ENCODE measurements at places on chromosomes 5 and 9.

GRCh38 chr9:70902171-70902570, 219.2 kb downstream of the TRPM3 start:
- peak; percentile 56 for DNase-seq

- DNase-seq = peak; percentile 57
Observed at GRCh38 chr5:133113331-133114061, 61.7 kb downstream of the HSPA4 start.

DNA sequence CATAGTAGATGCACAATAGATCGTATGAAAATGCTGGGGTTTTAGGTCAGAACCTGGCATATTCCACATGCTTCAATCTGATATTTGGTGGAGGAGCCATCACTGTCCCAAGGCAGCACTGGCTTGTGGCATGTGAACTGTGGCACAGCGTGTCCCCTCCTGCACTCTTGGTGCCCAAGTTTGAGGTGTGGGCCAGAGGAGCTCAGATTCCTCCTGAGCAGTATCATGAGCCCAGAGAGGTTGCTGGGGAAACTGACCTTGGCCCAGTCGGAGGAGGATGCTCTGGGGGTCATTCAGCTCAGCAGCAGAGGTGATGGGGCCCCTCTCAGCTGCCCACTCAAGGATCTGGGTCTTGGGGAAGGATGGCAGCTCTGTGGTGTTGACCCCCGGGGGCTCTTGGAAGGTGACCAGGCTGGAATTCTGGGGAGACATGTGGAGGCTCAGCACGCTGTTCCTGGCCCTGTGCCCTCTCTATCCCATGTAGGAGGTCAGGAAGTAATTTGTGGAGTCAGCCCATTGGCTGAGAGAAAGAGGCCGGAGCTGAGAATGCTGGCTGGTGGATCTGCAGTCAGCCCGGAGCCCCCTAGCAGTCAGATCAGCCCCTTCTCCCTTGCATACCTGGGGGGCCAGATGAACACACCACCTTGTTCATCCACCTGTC, 23.7 kb downstream of the FPGS start:
- DNase-seq = no peak

- DNase-seq = no peak
Observed at GRCh38 chr5:179166171-179166885, 106.2 kb downstream of the ZNF354C start.

DNA sequence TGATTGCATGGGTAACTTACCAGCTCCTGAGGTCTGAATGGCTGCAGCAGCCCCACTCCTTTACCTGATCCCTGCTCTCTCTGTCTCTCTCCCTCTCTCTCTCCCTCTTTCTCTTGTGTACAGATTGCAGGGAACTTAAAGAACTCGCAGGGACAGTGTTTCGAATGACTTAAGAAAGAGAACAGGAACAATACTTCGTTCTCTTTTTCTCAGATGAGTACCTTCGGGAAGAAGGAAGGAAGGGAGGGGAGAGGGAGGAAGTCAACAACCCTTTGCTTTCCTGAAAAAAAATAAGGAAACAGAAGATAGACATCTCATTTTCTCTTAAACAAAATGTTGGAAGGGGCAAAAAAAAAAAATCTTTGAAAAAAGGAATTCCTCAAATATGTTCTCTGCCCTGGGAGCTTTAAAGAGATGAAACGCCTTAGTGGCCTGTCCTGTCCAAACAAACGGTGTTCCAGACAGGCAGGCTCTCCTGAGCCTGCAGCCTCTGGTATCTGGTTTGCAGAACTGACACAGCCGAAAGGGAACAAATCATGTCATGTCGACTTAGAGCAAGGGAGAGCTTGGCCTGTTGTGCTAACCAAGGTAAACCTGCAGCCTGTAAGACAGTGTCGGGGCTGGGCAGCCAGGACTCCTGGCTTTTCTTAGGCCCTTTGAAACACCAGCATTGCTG, at the start of gene ZNF366:
Gene ZNF366 (minus strand): TSS at position 180 of the 676 bp plus-strand sequence. CDS start 45,914 bp downstream, outside the sequence.
- peak; percentile 64 for DNase-seq

DNA sequence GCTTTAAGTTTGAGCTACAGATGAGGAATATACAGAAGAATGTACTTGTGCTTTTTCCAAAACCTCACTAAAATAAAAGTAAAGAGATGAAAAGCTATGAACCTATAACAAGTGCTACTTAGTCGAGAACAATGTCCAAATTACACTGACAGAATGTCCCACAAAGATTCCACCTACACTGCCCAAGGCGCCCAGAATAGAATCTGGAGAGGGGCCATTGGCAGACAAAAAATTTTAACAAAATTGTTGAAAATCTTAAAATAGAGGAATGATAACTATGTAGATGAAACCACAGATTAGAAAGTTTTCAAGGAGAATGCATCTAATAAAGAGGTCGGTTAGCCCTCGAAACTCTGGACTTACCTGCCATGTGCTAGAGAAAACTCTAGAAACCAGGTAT, 235.3 kb downstream of the CETN3 start:
- DNase-seq = no peak

DNA sequence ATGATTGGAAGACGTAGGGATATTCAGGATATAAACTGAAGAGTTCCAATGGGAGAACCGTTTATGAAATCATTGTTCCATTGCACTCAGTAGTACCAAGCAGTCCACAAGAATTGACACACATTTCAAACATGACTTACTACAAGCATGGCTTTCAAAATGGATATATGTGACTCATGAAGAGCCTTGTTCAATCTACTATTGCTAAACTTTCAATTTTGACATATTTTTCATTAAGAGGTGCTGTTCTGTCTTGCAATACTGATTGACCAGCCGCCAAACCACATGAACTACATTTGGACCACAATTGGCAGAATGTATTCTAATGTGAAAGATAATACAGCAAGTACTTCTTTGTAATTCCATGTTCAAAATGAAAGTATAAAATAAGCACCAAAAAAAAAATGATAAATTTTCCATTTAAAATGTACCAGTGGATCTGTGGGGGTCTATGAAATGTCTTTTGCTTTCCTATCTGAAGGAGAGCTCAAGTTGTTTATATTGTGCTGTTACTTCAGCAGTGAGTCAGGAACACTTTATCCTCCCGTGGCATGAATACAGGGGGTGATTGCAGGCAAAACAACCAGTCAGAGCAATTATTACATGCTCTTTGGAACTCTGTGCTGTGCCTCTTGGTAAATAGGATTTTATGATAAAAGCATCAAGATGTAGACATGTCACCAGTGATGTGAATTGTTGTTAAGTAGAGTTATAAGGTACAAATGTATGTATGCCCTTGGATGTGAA, 366.0 kb downstream of the ARRDC3 start:
- DNase-seq = peak; percentile 95

DNA sequence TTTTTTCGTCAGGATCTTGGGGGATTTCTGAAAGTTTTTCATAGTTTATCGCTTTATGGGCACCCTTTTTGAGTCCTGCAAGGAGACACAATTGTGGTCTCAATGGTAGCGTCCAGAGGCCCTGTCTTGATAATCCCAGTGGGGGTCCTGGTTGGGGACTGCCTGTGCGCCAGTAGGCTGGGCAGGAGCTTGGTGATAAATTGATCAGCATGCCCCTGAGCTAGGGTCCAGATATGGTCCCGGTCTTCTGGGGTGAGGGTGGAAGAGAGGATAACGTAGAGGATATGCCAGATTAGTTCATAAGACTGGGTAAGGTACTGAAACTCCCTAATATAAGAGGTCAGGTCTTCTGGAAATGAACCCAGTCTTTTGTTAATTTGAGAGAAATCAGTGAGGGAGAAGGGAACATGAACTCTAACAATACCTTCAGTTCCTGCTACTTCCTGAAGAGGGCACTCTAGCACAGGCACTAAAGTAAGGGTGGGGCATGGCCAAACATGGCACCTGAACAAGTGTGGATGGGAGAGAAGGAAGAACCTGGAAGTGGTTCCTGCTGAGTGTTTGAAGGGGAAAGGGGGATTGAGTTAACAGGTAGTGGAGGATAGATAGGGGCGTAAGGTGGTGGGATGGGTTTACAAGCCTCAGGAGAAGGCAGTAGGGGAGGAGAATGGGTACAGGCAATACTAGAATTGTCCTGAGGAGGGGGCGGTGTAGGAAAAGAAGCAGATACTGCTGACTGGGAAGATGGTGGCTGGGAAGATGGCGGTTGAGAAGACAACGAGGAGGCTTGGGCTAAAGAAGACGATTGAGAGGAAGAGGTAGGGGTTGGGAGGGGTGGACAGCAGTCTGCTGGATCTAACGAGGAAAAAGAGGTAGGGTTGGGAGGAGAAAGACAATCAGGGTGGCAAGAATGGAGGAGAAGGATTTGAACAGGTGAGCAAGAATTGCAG, 33.8 kb upstream of the ANXA2R start:
- DNase-seq = peak; percentile 44

GRCh38 chr5:104739905-104740304, 1177.3 kb upstream of the NUDT12 start:
- DNase-seq = no peak

DNA sequence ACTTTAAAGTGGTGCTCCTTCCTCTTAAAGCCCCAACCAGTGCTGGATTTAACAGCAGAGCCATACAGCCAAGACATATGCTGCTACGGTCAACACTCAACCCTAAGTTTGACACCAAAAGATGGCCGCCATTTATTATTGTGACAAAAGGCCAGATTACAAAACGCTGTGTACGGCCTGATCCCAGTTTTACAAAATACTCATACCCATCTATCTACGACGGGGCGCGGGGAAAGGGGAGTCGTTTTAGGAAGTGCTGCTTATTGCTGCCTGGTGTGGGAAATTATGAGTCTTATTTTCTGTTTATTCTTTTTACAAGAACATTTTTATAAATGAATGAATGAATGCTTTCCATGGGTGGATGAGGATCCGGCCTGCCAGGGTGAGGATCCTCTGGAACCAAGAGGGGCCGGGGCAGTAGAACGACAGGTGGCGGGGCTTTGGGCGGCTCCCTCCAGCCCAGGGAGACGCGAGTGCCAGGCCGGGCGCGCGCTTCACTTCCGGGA, 457 bp upstream of the IDNK start:
- no peak for DNase-seq

DNA sequence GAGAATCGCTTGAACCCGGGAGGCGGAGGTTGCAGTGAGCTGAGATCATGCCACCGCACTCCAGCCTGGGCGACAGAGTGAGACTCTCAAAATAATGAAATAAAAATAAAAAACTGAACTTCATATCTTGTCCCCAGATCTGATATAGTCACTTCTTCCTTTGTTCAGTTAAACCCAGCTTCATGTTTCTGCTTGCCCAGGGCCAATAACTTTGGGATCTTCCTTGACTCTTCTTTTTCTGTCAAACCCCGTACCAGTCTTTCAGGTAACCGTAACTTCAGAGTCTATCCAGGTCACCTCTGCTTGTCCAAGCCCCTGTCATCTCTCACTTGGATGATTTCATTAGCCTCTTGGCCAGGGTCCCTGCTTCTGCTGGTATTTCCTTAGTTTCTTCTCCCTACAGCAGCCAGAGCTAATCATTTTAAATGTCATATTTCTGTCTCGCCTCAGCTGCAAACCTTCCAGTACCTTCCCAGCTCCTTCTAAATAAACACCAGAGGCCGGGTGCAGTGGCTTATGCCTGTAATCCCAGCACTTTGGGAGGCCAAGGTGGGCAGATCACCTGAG, 19.7 kb upstream of the ABL1 start:
- DNase-seq = no peak

DNA sequence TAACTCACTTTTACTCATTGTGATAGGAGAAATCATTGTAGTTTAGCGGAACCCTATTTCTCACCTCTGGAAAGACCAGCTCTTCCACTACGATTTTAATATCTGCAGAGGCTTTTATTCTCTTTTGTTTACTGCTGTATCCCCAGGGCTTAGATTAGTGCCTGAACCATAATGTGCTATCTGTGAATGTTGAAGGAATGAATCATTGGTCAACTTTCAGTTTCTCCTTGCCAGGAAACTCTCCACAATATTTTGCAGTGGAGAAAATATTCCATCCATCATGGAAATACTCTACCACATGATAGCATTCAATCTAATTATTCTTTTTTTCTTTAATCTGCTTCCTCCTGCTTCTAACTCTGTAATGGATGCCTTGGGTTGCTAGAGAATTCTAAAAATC, 263.5 kb upstream of the PTPRD start:
- DNase-seq = peak; percentile 88

DNA sequence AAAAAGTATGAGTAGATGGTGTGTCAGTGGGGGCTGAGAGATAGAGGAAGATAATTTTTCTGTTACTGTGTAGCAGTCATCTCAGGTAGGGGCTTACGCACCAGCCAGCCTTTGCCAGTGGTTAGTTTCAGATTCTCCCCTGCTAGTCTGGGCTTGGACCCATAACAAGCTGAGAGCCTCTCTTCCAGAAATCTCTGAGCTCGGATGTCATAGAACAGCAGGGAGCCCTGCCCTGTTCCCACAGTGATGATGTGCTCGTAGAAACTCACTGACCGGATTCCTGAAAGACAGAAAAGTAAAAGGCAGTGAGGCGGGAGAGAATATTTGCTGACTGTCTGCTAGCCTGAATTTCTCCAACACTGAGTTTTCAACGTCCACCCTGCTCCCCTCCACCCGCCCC, 37.2 kb downstream of the DCAF12 start:
- no peak for DNase-seq

- peak; percentile 93 for DNase-seq
Observed at GRCh38 chr5:39424736-39425637, at the start of gene DAB2. Gene DAB2 (minus strand): TSS chr5:39424980. CDS start chr5:39394320, 30,660 bp downstream.

GRCh38 chr5:114369680-114370417, 8.0 kb downstream of the KCNN2 start:
- DNase-seq = no peak

Measured in amniotic epithelial cell (primary cell).